Stimulated activated CD8-positive, alpha-beta memory T cell treated with anti-CD3 and anti-CD28 coated beads, Interleukin-7, amount 100 ng/mL, for 1 hour (primary cell): ENCODE measurements at places on chromosomes 2 and 18.

DNA sequence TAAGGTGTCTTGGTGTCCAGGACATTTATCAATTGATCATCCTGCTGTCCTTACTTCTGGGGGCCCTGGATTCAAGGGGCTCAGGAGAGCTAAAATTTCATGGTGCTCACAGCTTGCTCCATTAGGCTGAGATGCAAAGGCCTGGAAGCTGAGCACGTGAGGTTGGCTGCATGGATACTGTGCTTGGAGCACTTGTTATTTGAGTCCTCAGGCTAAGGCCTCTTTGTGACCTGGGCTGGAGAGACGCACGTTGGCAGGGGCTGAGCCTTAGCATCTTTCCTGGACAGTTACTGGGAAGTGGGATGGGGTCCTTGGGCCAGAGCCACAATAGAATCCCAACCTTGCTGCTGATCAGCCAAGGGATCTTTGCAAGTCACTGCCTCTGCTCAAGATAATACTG, 151.2 kb upstream of the HS6ST1 start:
- no peak for DNase-seq

GRCh38 chr2:239247401-239248245, 153.2 kb downstream of the HDAC4 start:
- DNase-seq, result no peak

- DNase-seq, result peak; percentile 5
These were observed 36.1 kb upstream of the GPD2 start for GRCh38 chr2:156399950-156400705.

DNA sequence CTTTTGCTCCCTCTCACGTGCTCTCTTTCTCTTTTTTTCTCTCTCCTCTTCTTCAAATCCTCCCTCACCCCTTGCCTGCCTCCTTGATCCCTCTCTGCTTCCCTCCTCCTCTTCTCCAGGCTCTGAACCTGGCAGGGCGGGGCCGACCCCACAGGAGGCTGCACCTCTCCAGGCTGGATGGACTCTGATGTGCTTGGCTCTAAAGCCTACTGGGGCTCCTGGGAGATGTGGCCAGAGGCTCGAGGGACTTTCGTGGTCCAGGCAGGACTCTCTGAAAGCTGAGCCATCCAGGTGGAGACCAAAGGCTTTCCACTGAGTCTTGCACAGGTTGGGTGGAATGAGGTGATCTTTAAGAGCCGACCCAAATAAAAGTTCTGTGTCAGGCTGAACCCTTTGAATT, 25.4 kb downstream of the DYSF start:
- no peak for DNase-seq

DNA sequence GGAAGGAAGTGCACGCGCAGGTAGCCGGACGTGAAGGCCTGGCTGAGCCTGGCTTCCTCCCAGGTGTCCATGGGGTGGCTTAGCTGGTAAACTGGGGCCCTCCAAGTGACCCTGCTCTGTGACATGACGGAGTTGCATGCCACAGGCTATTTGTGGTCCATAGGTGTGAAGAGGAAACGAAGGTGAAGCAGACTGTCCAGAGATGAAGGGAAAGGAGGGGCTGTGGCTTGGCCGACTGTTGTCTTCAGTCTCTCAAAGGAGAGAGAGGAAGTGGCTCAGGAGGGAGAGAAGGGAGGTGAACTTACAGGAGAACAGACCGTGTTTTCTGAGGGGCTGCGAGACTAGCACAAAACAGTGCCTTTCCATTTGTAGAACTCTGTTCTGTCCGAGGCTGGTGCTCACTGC, 19.3 kb downstream of the INPP5D start:
- no peak for DNase-seq

GRCh38 chr2:206482123-206482522, 38.8 kb downstream of the ADAM23 start:
- no peak for DNase-seq

DNA sequence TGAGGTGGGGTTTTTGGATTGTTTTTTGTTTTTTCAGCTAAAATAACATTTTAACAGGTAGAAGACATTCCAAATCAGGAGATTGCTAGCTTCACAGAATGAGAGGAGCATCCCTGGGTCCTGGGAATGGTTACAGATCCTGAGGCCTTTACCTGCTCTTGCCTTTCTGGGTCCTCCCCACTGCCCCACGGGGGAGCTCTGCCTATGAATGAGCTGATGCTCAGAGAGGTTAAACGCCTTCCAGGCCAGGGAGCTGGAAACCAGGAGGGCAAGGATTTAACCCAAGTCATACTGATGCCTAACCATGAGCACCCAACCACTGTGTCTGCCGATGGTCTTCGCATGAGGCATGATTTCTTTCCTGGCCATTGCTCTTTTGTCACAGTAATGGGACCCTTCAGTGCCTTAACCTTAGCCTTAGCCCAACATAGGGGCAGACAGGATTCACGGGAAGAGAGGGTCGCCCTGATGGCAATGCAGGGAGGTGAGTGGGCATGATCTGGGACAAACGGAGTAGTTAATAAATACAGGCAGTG, 16.1 kb downstream of the MOCOS start:
- no peak for DNase-seq

DNA sequence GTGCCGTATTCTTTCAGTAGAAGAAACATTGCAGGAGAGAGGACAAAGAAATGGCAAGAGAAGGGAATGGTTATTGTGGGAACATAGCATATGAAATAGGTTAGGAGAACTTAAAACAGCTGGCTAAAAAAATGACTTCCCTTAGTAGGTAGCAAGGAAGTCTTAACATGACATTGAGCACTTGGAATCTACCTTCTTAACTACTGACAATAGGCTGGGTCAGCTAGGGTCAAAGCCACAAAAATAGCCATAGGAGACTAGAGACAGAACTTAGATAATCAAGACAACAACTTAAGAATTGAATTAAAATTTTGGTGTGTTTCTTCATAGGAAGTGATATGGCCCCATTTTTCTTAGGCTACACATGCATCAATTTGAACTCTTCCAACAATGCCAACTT, 227.9 kb downstream of the TCF4 start:
- no peak for DNase-seq

DNA sequence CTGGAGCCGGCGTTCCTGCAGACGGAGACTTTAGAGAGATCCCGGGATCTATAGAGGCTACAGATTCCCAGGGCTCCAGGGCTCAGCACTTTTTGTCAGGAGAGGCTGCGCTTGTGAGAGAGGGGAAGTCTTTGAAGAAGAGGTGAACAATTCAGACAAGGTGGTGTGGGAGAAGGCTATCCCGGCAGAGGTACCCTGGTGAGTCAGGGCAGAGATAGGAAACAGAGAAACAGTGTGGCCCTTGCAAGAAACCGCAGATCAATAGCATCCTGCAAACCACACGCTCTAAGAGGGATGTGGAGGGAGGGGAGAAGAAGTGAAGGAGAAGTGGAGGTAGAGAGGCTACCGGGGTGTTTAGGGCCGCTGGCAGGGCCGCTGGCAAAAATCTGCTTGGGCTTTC, 160.5 kb upstream of the APCDD1 start:
- DNase-seq, result no peak

DNA sequence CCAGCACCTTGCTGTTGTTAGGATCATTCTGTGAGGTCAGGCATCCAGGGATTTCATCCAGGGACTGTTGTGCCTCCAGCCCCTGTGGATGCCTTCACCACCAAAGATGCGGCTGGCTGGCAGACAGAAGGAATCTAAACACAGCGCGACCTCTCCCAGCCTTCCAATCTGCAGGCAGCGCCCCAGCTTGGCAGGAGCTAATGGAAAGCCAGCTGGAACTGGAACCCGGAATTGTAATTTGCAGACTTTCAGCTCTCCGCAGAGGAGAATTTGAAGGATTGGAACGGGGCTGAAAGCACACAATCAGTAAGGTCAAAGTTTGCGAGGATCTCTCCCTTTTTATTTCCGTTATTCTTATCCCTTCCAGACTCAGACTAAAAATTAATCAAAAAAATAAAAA, 127.8 kb downstream of the TRIB2 start:
- no peak for DNase-seq

- no peak for DNase-seq
These were observed 65.3 kb upstream of the DNER start for GRCh38 chr2:229779650-229780049.

DNA sequence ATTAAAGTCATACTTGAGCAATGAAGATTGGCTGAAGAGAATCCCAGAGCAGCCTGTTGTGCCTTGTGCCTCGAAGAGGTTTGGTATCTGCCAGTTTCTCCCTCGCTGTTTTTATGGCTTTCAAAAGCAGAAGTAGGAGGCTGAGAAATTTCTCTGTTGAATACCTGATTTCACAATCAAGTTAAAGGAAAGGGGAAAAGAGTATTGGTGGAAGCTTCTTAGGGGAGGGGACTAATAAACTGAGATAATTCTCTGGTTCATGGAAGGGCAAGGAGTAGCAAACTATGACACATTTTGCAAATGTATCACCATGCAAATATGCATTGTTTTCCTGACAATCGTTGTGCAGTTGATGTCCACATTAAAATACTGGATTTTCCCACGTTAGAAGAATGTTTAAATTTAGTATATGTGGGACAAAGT, at the start of gene IL1B:
Gene IL1B (minus strand): TSS at position 85 of the 423 bp plus-strand sequence. CDS start 550 bp downstream, outside the sequence.
- DNase-seq, result no peak

DNA sequence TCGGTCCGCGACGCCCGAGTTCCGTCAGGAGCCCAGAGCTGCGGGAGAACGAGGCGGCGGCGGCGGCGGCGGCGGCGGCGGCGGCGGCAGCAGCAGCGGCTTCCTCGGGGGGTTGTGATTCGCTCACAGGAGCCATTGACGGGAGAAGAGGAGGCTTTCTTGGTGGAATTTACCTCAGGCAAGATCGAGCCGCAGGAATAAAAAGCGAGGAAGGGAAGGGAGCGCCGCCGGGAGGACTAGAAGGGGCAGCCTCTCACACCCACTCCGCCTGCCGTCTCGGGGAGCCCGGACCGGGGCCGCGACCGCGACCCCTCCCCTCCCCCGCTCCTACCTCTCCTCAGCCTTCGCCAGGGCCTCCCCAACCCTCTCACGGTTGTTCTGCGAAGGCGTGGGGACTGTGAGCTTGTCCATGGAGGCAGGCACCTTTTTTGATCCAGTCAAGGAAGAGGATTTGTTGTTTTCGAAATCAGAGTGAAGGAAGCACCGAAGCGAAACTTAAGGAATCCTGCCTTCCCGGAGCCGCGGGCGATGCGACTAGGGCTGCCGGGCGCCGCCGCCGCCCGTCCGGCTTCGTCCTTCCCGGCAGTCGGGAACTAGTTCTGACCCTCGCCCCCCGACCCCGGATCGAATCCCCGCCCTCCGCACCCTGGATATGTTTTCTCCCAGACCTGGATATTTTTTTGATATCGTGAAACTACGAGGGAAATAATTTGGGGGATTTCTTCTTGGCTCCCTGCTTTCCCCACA, 506 bp downstream of the BMPR2 start:
- DNase-seq, result no peak

GRCh38 chr2:173574324-173575112, 219.8 kb downstream of the CDCA7 start:
- no peak for DNase-seq
